ENCODE measurements at places on chromosomes 2 and 18.
A peak's percentile ranks its signal among the peaks of the same experiment; 100 is the strongest.

- no peaks in the 10 kb centered on the region for H3K27me3 ChIP-seq
- no peak overlapping the region for H3K27ac ChIP-seq
- H3K4me1 ChIP-seq: no peaks in the 10 kb centered on the region
- H3K4me3 ChIP-seq: no peak overlapping the region
- no peak for DNase-seq
These were observed 235.9 kb downstream of the EIPR1 start for GRCh38 chr2:3141696-3142095.

DNA sequence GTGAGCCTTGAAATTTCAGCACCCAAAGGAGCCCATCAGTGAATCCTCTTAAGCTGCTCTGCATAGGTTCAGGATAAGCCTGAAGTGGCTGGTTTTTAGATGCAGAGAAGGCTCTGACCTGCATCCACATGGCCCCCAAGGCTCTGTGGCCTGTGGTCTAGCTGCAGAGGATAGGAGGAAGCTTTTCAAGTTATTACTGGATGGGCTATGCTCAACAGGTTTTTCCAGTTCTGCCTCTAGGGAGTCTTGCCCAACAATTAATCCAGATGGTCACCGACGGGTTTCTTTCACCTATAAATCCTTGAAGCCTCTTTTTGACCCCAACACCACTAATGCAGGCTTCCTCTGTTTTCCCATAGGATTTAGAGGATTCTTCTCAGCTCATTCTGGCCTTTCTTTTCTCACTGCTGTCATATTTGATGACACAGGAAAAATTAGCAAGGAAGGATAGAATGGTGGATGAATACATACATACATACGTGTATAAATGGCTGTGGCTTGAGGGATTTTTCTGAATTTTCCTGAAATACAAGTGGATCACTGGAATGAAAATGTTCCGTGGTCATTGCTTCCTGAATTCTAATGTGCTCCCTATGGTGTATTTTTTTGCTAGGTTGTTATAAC lies 52.2 kb upstream of the BCL2L11 start:
- H3K36me3 ChIP-seq: no peaks in the 10 kb centered on the region
- H3K4me1 ChIP-seq: peaks cover 21% of the 10 kb centered on the region
- no peak overlapping the region for H3K27ac ChIP-seq

- no peak overlapping the region for H3K4me3 ChIP-seq
- no peak overlapping the region for H3K27ac ChIP-seq
- H3K4me1 ChIP-seq: peaks cover 11% of the 10 kb centered on the region
These were observed 74.7 kb downstream of the KIAA2012 start for GRCh38 chr2:202147775-202148174.

DNA sequence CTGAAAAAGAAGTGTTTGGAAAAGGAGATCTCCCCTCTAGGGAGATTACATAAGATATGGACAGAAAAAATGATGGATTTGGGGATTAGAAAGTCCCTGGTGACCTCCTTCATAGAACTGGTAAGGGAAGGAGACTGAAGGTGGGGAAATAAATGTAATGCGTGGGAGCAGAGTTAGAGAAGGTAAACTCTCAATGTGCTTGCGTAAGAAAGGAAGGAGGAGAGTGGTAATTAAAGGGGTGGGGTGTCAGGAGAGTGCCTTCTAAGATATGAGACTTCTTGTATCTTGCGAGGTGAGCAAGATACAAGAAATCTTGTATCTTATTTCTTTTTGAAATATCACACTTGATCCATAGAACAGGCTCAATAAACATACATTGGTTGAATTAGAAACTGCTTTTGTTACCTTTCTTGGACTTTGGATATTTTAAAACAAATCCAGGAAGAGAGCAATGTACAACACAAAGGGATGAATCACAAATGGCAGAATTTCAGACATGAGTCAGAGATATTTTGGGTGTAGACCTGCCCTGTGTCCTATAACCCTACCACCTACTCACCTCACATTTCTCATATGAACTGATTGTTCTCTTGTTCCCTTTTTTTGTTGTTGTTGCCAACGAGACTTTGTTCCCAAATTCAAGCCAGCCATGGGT lies 342.4 kb downstream of the INSIG2 start:
- no peak overlapping the region for H3K27ac ChIP-seq
- H3K4me1 ChIP-seq: no peaks in the 10 kb centered on the region
- H3K27me3 ChIP-seq: no peaks in the 10 kb centered on the region
- DNase-seq: no peak

GRCh38 chr2:39023649-39024048 lies 97.2 kb downstream of the SOS1 start:
- no peaks in the 10 kb centered on the region for H3K36me3 ChIP-seq
- no peak overlapping the region for H3K4me3 ChIP-seq
- H3K27me3 ChIP-seq: no peaks in the 10 kb centered on the region
- DNase-seq: no peak
- peaks cover 19% of the 10 kb centered on the region for H3K4me1 ChIP-seq

GRCh38 chr2:25674077-25674362 lies 643 bp upstream of the DTNB start:
- peaks cover 15% of the 10 kb centered on the region for H3K4me1 ChIP-seq
- no peak for DNase-seq
- H3K27me3 ChIP-seq: no peaks in the 10 kb centered on the region
- peak overlapping the region; percentile 88 for H3K27ac ChIP-seq
